ENCODE measurements at places on chromosomes 2 and 18. TPM values are rescaled to one million over a fixed set of nuclear protein-coding genes. Genes with fewer than 3 reads are reported as not detected.

- DNase-seq: no peak
These were observed 38.7 kb downstream of the ZNF521 start for GRCh38 chr18:25313268-25313667.

DNA sequence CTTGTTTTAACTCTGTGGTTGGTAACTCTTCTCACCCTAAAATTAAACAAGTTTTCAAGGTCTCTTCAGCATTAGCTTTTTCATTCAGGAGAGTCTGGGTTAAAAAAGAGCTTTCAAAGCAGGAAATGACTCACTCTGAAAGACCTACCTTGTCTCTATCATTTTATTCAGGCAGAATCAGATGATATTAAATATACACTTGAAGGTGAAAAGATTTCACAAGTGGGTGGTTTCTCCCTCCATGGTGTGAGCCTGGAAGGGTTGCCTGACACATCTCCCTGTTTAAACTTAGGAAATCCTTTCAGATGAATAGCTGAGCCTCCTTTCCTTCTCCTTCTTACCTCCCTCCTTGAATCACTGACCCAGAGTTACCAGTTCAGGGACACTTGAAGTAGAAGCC is 1402.0 kb upstream of the PIK3C3 start:
- no peak for DNase-seq

DNA sequence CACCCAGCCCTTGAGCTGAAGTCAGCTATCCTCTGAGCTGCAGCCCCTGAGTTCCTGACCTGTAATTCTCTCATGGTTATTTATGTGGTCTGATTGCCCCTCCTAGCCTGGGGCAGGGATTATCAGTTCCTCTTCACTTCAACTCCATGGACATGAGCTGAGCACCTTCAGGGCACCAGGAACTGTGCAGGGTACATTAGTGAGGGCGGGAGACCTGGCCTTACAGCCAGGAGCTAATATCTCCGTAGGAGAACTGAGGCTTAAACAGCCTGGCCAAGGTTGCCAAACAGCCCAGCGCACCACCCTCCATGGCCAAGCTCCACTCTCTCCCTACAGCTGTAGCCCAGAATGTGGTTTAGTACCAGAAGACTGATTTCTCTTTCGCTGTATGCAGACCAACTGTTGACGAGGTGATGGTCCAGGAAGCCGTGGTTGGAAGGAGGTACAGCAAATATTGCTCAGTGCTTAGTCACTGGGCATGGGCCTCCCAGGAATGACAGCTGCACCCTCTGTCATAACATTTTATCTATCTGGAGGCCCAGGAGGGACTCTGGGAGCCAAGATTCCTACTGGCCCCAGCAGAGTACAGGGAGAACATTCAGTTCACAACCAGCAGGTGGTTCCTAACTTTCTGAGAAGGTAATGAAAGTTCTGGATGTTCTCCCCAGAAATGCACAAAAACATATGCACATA is 228.7 kb upstream of the SIX2 start:
- no peak for DNase-seq

GRCh38 chr18:48901145-48902022 is 49.4 kb downstream of the SMAD7 start:
- no peak for DNase-seq

DYSF gene
- 47.2 TPM for total RNA-seq

SPATA3 gene
- total RNA-seq: not detected

Data from dermis microvascular lymphatic vessel endothelial cell (primary cell).